ENCODE measurements at places on chromosomes 5 and 9.
A peak's percentile ranks its signal among the peaks of the same experiment; 100 is the strongest.

DNA sequence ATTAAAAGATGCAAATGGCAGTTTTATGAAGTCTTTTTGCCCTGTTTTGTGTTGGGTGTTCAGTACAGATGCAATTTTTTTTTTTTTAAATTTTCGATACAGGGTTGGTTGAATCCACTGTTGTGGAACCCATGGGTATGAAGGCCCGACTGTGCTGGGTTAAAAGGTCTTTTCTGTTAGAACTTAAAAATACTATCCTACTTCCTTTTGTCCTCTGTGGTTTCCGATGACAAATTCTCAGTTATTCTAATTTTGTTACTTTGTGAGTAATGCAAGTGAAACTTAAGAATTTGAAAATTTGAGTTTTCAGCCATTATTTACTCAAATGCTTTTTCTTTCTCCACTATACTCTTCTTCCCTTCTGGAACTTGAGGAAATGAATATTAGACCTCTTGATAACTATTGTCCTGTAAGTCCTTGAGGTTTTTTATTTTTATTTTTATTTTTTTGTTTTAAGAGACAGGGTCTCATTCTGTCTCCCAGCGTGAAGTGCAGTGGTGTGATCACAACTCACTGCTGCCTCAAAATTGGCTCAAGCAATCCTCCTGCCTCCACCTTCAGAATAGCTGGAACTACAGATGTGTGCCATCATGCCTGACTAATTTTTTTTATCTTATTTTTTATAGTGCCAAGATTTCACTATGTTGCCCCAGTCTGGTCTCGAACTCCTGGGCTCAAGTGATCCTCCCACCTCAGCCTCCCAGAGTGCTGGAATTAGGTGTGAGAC, 67.5 kb downstream of the ZCCHC7 start:
- DNase-seq = peak; percentile 18

DNA sequence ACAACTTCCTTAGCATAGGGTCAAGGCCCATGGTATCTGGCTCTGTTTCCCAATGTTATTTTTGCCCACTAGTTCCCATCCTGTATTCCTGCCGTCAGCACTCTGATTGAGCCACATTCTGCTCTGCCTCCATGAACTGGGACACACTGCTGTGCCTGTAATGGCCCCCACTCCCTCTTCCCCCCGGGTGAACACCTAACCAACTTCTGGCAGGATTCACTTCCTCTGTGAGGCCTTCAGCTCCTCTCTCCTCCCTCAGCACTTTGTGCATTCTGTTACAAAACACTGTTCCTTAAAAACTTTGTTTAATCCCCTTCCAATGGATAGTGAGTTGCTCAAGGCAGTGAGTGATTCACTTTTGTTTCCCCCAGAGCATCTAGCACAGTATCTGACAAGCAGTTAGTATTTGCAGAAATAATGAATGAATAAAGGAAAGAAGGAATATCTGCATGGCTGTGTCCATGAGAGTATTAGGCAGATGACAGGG, 183.6 kb downstream of the EFNA5 start:
- DNase-seq = no peak

- DNase-seq = no peak
Observed at GRCh38 chr5:21058289-21058688, 1070.3 kb upstream of the CDH18 start.

- peak; percentile 95 for DNase-seq
Observed at GRCh38 chr5:10607023-10607665, 43.3 kb downstream of the ANKRD33B start.

DNA sequence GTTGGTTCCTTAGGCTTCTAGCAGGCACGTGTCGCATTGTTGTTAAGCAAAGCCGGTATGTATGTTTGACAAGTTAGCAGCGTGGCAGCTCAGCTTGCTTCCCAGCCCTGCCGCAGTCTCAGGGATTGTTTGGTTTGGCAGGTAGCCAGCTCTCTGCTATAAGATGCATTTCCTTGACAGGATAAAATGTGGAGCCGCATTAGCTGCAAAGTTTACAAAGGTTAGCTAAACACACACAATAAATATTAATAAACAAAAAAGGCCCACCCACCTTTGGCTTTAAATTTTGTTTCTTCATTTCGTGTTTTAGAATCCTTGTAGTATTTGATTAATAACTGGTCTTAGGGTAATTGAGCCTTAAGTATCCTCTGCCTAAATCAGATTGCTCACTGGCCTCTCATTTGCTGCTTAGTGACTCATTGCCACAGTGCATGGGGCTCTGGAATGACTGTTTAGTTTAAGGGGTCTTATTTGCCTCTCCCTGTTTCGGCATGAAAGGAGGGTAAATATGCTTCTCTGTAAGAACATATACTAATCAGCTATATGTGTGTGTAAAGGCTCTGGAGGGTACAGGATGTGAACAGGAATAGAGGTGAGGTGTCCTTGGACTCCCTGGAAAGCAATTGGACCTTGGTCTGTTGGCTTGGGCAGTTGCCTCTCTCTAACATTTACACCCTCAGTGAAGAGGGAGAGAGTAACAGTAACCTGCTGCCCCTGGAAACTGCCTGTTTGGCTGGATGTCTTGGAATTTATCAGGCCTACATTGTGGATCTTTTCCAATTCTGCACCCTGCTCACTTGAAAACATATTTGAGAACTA, 122.0 kb downstream of the GDNF start:
- DNase-seq = no peak

GRCh38 chr5:84088996-84089395, 295.7 kb downstream of the EDIL3 start:
- DNase-seq = peak; percentile 2

GRCh38 chr9:82421498-82421897, 432.9 kb downstream of the SPATA31D1 start:
- no peak for DNase-seq

DNA sequence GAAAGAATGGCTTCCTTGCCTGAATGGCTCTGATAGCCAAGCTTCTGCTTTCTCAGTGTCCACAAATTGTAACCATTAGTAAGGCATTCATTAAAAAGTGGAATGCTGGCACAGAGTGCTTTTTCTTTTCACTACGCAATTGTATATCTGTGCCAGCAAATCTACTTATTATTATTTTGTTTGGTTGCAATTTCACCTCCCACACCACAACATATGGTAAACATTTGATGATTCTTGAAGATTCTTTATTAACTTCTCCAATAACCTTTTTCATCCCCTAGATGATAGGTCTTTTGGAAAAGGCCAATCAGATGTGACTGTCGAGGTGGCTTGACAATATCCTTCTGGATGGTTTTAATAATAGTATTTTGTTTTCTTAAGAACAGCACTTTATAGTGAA, 234.1 kb downstream of the TMEM38B start:
- no peak for DNase-seq

DNA sequence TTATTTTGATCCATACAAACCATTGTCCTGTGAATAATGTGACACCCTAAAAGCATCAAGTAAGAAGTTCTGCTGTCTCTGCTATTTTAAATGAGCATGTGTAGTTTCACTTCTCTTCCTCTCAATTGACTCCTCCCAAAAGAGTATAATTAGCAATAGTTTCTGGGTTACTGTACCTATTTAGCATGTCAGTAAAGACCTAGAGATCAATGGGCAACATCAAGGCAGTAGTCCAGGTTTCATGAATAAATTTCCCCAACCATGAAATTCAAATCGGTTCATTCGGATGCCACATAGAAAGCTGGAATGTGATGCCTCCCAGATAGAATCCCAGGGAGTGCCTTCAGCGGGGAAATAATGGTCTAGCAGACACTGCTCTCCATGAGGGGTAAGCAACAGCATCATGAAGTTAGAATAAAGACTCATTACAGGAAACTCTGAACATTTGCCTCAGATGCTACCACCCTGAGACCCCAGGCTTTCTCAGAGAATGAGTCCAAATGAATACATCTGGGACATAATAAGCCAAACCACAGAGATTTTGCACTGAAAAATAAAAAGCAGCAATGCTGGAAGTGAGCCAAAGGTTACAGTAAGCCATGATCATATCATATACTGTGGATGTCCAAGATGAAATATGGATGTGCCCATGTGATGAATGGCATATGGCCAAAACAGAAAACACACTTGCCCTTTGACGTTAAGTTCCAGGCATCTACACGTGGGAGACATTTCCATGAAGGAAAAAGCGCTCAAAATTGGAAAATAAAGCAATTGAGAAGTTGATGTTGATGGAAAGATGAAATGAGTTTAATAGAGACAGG, 1107.0 kb upstream of the SEMA6A start:
- DNase-seq = no peak

DNA sequence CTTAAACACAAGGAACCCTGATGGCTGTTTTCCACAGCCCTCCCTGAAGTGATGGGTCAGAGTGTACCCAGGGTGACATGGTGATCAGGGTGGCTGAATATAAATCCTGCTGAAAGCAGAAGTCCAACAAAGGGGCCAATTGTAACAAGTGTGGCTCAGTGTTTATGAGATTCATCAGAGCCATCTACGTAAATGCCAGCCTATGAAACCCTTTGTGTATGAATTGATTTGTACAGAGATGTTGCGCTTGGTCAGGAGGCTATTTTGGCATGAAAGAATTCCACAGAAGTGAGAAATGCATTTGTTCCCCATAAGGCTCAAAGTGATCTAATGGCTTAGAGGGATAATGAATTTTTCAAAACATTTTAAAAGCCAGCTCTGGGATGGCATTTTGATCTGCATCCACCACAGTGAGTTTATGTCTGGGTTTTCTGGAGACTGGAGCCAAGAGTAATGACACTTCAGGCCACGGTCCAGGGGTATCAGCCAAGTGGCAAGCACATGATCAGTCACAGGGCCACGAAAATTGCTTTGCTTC, 12.4 kb downstream of the PRUNE2 start:
- DNase-seq = no peak

DNA sequence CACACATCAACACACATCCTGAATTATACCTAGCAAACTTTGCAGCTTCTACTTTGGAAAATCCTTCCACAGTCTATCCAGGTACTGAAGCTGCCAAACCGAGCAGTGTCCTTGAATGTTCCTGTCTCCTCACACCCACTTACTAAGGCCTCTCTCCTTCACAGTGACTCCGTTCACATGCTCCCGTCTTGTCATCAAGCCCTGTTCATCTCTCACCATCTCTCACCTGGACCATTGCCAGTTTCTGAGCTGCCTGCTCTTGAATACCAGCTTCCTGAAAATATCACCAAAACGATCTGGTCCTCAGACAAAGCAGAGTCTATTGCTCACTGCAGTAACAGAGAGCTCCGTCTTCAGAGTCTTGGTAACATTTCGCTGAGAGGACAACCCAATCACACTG, 57.4 kb downstream of the GCNT1 start:
- no peak for DNase-seq

GRCh38 chr5:132176987-132177386, 50.7 kb downstream of the P4HA2 start:
- peak; percentile 83 for DNase-seq

- DNase-seq = no peak
Observed at GRCh38 chr5:10503321-10503720, 60.5 kb upstream of the ANKRD33B start.

DNA sequence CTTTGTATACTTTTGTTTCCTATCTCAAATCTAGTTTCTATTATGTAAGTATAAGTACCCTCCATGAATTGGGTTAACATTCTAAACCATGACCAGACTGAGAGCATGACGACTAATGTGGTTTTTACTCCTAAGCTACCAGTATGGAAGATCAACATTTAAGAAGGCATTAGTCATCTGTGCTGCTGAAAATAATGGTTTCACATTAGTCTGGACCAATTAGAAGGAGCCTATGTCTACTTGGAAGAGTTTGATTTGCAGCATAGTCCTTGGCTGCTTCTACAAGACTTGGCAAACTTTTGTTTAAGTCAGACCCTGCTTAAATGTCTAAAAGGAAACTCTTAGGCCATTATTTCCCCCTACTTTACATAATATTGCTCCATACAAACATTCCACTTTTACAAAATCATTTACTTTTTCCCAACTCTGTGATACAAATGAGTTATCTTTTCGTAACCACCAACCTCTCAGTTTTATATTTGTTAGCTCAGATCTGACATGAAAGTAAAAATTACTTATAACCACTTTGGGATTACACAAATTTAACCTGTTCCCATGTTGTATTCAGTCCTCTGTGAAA, 186.7 kb downstream of the COMMD10 start:
- no peak for DNase-seq

- no peak for DNase-seq
Observed at GRCh38 chr9:113687680-113688371, 188.3 kb upstream of the ZNF618 start.

GRCh38 chr9:12737871-12738270, 36.9 kb upstream of the LURAP1L start:
- no peak for DNase-seq

- no peak for DNase-seq
Observed at GRCh38 chr5:73654819-73655318, 28.9 kb downstream of the ARHGEF28 start.

DNA sequence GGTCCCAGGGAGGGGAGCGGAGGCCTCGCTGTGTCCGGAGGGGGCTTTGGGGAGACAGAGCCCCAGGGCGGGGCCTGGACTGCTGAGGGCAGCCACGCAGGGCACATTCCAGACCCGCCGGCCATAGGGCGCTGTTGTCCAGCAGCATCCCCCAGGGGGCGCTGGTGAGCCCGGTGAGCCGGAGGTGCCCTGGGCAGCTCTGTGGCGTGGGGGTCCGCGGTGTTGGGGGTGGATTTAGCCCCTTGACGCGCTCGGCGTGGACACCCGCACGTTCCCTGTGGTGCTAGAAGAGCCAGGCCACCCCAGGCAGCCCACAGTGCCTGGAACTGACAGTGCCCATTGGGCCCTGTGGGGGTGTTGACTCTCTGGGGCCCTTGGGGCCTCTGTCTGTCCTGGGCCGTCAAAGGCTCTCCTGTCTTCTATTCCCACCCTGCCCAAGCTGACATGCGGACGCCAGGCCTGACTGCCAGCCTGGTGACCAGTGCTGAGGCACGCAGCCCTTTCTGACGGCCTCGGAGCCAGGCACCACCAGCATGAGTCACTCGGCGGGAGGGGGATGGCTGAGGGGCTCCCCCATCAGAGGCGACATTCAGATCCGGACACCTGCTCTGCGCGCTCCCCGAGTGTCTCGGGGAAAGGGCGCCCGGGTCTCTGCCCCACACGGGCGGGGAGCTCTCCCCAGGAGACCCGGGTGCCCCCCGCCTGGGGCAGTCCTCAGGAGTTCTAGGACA, 23.9 kb downstream of the TPPP start:
- no peak for DNase-seq

DNA sequence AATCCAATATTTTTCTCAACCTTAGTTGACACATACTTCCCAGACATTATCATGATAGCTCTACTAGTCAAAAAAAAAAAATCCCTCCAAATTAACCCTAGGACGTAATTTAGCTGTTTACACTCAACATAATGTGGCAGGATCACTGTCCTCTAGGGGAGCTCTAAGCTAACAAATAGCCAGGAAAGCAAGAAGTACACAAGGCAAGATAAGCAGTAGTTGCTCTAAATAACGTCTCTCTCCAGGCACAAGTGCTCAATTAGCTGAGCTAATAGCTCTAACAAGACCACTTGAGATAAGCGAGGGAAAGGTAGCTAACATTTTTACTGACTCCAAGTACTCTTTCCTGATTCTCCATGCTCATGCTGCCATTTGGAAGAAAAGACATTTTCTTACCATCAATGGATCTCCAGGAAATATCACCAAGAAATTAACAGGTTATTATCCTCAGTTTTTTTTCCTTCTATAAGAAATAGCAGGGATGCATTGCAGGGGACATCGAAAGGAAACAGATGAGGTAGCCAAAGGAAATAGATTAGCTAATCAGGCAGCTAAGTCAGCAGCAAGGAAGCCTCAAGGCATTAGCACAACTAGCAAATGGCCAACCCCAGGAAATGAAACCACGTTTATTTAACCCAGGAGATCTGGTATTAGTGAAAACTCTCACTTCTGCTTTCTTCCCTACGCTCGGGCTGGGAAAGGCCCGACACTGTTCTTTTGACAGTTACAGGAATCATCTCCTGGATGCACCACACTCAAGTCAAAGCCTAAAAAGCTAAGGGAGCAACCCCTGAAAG, 614.1 kb downstream of the PTPRD start:
- peak; percentile 59 for DNase-seq

Data from AML-193 (cell line).